Activated CD8-positive, alpha-beta memory T cell treated with anti-CD3 and anti-CD28 coated beads for 1 hour (primary cell): ENCODE measurements at places on chromosomes 16 and 17.

DNA sequence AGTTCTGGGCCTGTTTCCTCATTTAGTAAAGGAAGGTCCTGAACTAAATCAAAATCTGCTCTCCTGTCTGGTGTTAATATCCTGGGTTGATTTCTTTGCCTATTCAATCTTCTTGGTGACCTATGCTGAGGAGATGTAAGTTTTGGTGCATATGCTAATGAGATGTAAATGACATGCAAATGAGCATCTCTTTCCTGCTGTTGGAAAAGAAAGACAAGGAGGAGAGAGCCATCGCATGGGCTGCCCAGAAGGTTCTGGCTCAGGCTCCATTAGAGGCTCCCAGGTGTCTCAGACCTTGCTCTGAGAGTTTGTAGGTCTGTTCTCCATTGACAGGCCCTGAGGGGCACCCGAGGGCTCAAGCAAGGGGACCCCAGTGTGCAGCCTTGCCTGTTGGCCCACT lies 3.3 kb downstream of the ABI3 start:
- DNase-seq: no peak

GRCh38 chr16:71707199-71707598 lies 17.3 kb downstream of the PHLPP2 start:
- DNase-seq: no peak

DNA sequence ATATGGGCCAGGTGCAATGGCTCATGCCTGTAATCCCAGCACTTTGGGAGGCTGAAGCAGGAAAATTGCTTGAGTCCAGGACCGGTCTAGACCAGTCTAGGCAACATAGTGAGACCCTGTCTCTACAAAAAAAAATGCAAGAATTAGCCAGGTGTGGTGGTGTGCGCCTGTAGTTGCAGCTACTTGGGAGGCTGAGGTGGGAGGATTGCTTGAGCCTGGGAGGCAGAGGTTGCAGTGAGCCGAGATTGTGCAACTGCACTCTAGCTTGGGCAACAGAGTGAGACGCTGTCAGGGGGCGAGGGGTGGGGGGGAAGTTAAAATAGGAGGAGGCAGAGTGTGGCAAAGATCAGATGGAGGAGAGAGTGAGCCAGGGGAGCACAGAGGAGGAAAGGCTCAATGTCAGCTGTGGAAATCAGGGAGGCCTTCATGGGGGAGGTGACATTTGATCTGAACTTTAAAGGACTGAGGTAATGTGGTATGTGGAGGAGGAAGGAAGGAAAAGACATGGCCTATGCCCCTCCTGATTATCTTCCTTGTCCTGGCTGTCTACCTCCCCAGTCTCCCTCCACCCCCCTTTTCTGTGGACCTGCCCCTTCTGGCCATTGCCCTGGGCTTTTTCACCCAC lies 4.7 kb upstream of the GOT2 start:
- no peak for DNase-seq

DNA sequence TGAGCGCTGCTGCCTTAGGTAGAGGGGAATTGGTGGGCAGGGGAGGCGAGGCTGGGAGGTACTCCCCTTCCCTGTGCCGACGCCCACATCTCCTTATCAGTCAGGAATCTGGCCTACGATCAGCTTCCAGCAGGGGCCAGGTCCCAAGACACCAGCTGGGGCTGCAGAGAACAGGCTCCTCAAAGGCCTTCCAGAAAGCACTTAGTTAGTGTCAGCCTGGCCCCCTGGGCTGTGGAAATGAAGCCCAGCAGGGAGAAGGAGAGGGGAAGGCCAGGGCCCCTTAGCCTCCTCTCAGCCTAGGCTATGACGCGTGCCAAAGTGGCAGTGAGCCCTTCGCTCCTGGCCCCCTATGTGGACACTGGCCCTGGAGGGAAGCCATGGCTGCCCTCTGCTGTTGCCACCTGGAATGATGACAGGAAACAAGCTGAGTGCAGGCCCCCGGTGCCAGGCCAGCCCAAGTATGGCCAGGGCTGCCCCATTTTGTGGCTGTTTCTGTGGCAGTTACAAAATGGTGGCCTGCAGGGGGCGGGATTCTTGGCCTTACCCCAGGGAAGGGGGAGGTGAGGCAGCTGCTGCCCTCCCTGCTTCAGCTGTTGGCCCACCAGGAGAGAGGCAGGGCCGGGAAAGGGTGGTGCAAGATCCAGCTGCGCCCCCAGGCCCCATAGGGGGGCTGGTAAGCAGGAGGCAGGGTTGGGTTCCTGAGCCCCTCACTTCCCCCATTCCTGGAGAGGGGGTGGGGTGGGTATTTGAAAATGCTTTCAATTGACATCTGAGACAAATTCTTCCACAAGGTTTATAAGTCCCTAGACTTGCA lies 11.3 kb downstream of the TBX4 start:
- no peak for DNase-seq

GRCh38 chr16:84953190-84953746 lies 58.1 kb downstream of the ZDHHC7 start:
- DNase-seq: no peak

- no peak for DNase-seq
These were observed 9.3 kb upstream of the SLC16A5 start for GRCh38 chr17:75078284-75079022.

GRCh38 chr16:85475233-85475632 lies 137.9 kb upstream of the GSE1 start:
- no peak for DNase-seq
